ENCODE measurements at places on chromosomes 1 and 21. TPM values are rescaled to one million over a fixed set of nuclear protein-coding genes. Genes with fewer than 3 reads are reported as not detected.

DNA sequence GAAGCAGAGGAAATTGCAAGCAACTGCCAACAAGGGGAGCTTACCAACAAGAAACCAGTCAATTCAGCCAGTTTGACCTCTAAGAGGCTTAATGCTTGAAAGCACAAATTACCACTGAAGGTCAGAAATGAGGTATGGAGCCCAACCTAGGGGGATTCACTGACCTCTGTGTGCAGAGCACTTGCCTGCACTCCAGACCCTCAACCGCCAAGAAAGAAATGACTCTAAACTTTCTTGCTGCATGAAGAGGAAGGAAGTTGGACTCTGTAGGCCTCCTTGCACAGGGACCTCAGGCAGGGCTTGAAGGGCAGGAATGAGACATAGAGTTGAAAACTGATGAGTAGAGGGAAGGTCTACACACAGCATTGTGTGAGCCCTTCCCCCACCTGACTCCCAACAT lies 10.0 kb downstream of the ARMH1 start:
- no peak for DNase-seq

GRCh38 chr21:36744560-36745231 lies 45.8 kb downstream of the SIM2 start:
- DNase-seq: no peak

- DNase-seq: no peak
Observed at GRCh38 chr1:33097137-33097611, 16.2 kb downstream of the AZIN2 start.

CD53 gene
- total RNA-seq: 385 TPM

- no peak for DNase-seq
Observed at GRCh38 chr1:192133350-192133926, 24.8 kb upstream of the RGS18 start.

GRCh38 chr1:35592991-35593769 lies 20.1 kb downstream of the TFAP2E start:
- no peak for DNase-seq

GRCh38 chr21:44870748-44871495 lies 2.6 kb downstream of the PTTG1IP start:
- DNase-seq: no peak

GRCh38 chr21:29215709-29216108 lies 83.0 kb upstream of the BACH1 start:
- DNase-seq: no peak

DNA sequence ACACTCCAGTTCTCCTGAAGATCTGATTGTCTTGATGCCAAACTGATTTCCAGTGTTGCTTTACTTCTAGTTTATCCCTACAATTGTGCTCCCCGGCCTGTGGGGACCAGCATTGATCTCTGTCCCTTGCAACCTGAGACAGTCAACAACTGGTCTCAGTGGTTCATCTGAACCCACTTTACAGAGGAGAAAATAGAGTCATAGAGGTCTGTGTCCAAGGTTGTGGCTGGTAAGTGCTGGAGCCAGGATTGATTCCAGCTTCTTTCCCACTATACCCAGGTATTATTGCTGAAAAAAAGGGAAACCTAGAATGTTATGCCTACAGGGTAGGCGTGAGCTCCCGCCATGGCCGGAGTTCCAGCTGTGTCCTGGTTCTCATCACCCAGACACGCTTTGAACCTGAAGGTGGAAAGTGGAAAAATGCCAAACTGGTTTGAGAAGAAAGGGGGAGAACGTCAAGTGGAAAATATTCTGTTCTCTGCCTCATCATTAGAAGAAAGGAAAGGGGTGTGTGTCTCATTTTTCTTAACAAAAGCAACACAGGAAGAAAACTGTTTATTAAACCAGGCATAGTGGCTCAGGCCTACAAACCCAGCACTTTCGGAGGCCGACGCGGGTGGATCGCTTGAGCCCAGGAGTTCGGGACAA lies 60.7 kb upstream of the ITPKB start:
- DNase-seq: no peak

ZCCHC17 gene
- total RNA-seq: 14.0 TPM

- no peak for DNase-seq
Observed at GRCh38 chr1:24822887-24823286, 77.6 kb downstream of the CLIC4 start.

DNA sequence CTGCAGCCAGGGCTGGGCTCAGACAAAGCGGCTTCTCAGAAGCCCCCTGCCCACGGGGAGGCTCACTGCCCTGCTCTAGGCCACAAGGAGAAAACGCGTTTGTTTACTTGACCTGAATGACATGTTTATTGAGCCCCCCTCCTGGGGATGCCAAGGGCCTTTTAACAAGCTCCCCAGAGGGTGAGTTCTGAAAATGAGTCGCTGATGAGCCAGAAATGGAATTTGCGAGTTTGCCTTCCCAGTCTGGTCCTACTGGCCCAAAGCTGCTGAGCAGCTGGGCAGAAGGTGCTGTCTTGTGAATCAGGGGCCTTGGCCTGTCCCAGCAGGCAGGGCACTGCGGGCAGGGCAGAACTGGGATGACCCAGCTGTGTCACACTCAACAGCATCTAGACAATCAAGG lies 120.6 kb downstream of the SYF2 start:
- no peak for DNase-seq

DNA sequence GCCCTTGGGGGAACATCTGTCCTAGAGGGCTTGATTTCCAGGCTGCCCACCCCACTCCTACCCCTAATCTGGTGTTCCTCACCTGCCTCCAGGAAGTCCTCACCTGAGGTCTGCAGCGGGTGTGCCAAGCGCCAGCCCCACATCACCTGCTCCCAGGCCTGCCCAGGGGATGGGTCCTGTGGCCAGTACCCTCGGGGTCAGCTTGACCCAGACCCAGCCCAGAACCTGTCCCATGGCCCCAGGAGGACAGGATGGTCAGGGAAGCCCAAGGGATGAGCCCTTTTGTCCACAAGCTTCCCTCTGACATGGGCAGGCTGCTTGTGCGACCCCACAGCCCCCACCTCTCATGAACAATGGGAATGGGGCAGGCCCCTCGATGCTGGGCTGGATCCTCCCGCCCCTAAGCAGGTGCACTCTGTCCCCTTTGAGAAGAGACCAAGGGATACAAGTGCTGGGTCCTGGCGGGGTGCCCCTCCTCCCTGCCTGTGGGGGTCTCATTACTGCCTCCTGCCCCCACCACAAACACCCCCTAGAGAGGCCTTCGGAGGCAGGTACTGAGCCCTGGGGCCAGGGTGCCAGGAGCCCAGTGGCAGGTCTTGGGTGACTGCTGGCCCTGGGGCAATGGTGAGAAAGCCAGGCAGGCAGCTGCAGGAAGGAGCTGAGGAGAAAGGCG lies 3.2 kb downstream of the MIB2 start:
- DNase-seq: no peak

GRCh38 chr1:21308330-21308729 lies 18.1 kb upstream of the ECE1 start:
- DNase-seq: no peak

Data from T-helper 17 cell (primary cell).